ENCODE measurements at places on chromosomes 11 and 22.

DNA sequence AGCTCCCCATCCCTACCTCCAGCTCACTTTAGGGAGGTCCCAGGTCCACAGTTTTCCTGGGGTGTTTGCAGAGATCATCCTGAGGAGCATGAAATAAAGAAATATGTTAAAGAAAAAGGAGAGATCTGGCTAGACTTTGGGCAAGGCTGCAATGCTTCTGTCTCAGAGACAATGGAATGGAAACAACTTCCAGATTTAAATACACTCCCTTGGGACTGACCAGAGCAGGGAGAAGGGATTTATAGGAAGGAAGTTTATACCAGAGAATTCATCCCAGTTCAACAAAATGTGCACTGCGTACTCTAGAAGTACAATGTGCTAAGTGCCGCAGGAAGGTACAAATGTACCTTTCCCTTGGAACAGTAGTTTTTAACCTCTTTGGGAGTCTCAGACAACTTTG is 40.4 kb downstream of the ETS1 start:
- DNase-seq, result no peak

DNA sequence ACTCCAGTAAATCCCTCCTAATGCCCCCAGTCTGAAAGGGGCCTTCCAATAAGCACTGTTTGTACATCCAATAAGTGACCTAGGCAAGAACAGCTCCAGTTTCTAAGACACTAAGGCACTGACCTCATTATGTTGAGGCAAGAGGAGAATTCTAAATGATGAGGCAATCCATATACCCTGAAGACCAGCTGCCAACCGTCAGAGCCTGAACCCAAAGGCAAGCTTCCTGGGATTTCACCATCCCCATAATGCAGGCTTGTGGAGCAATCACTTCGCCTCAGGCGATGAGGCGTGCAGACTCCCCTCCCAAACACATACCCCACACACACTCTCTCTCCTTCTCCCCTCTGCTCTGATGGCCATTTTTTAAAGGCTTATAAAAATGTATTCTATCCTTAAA is 49.5 kb downstream of the LGR4 start:
- no peak for DNase-seq

GRCh38 chr11:129905402-129905801 is 10.0 kb upstream of the NFRKB start:
- no peak for DNase-seq

DNA sequence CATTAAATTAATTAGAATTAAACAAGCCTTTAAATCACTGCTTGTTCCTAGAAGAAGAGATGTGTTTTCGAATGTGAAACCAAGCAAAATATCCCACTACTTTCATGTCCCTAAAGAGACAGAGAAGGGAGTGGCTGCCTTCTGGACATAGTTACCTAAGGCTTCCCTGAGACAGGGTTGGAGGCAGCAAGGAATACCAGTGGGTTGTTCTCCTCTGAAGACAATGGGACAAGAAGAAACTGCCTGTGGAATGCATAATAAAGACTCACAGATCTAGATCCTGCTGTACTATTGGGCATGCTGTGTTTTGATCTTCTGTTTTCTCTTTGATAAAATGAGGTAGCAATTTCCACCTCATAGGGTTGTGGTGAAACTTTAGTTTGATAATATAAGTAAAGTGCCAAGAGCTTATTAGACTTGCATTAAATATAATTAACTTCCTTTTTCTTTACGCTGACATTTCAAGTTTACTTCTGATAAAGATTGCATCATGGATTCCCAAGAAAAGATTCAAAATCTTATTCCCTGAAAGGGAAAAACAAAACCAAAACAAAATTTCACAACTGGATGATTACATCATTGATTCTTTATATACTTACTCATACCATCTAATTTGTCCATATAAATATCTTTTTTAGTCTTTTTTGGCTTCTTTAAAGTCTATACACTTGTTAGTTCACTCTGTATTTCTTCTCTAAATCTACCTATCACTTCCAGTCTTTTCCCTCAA is 621.3 kb downstream of the ETS1 start:
- DNase-seq, result no peak

- DNase-seq, result no peak
Measured at GRCh38 chr22:44406341-44407170, 91.5 kb downstream of the RTL6 start.

DNA sequence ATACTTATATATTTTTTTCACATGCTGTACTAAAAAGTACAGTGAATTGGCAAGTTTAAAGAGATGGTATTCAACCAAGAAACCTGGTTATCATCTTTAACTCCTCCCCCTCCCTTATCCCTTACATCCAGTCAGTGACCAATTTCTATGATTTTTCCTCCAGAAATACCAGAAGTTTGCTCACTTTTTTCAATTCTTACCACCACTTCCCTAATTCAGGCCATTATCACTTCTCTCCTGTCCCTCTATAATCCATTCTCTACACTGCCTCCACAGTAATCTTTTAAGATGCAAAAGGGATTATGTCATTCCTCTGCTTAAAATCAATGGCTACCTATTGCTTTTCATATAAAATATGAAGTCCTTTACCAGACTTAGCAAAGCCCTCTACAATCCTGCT is 62.8 kb downstream of the CEP57 start:
- no peak for DNase-seq

DNA sequence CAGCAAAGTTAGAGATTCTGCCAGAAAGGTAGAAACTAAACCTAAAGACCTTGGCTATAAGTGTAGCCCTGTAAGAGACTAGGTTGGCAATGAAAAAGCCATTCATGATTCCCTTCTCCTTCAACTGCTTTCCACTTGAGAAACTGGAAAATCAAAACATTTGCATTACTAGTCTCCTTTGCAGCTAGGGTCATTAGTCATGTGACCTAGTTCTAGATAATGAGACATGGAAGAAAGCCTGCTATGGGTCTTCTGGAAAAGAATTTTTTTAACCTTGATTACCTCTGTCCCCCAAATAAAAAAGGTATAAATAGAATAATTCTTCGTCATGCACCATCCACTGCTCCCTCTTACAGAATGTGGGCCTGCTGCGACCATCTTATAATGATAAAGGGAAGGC is 80.1 kb downstream of the SOX6 start:
- no peak for DNase-seq
